ENCODE measurements at places on chromosomes 5 and 9. TPM values are rescaled to one million over a fixed set of nuclear protein-coding genes. Genes with fewer than 3 reads are reported as not detected.

The TTC39B gene
- 2.0 TPM for polyA plus RNA-seq

The ADAMTS6 gene
- 0.23 TPM for polyA plus RNA-seq

The GPX8 gene
- 8.0 TPM for polyA plus RNA-seq

The LCN15 gene
- polyA plus RNA-seq, result not detected

The PGGT1B gene
- 3.7 TPM for polyA plus RNA-seq

Measured in stomach (tissue), 19 donors.